Activated T-cell treated with anti-CD3 and anti-CD28 coated beads, Interleukin-2, amount 50 U/mL, for 48 hours (primary cell): ENCODE measurements at places on chromosomes 7 and 10.

DNA sequence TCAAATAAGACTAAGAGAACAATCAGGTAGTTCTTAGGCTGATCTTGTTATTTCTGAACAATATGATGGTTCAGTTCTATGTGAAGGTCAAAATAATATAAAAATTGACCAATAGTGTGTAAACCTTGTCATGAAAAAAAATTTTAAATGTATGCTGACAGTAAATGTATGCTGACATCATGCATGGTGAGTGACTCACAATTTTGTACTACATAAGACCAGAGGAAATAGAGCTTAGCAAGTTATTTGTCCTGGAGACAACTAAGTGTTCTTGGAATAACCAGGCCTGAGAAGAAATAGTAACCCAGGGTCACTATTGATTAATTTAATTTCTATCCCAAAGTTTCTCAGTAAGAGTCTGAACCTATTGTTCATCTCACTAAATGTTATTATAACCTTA is 182.2 kb upstream of the PCDH15 start:
- DNase-seq, result no peak

DNA sequence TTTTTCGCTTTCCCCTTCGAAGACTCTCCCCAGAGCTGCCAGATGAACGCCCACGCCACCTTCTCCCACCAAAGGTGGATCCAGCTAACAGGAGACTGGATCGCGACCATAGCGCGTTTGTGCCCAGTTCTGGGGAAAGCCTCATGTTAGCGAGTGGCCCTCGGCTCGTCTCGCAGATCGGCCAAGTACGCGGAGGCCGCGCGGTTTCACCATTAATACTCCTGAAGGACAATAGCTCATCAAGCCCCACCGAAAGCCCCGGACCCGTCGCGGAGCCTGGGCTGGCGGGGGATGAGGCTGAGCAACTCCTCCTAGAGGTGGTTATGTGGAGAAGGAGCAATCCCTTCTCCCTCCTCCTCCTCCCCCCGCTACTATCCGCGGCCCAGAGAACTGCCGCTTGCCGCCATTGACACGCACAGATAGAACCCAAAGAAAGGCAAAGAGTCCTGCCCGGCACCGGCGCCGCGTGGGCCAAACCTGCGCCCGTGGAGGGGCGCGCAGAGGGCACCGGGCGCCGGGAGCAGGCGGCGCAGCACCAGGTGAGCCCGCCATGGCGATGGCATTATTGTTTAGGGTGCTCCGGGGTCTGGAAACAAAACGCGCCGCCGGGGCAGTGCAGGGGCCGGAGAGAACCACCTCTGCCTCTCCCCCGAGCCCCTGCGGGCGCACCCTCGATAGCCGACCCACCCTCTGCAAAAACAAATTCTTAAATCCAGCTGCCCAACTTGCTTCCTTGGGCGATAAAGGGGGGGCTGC is at the start of gene MACROH2A2:
Gene MACROH2A2, plus strand, starts transcription at position 385 of the 756 bp plus-strand sequence. CDS start 22,813 bp downstream, outside the sequence.
- peak; percentile 55 for DNase-seq

GRCh38 chr10:73416571-73416970 is 2.7 kb upstream of the ANXA7 start:
- no peak for DNase-seq

DNA sequence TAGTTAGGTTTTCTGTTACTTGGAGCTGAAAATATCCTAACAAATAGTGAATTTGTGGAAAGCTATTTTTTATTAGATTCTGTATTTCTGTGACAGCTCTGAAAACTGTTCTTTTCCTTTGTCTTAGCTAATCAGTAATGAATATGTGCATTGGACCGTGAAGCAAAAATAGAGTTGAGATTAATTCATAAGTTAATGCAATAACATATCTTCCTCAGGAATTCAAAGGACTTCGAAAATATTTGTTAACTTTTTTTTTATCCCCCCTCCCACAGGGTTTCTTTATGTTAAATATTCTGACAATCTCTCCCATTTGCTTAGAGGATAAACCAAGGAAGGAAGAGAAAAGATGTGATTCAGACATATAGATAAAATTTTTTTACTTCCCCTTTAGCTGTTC is 101.4 kb downstream of the PODXL start:
- DNase-seq, result no peak

DNA sequence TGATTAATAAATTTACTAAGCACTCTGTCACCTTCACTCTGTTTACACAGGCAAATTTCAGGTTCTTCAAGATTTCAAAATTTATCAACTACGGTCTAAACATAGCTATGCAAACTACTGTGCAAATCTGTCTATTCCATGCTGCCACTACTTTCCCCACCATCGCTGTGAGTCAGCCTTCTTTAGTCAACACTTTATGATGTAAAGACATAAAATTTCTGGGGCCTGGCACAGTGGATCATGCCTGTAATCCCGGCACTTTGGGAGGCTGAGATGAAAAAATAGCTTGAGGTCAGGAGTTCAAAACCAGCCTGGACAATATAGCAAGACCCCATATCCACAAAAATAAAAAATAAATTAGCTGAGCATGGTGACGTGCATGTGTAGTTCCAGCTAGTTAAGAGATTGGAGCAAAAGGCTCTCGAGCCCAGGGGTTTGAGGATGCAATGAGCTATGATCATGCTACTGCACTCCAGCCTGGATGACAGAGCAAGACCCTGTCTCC is 42.6 kb downstream of the CNOT4 start:
- no peak for DNase-seq

DNA sequence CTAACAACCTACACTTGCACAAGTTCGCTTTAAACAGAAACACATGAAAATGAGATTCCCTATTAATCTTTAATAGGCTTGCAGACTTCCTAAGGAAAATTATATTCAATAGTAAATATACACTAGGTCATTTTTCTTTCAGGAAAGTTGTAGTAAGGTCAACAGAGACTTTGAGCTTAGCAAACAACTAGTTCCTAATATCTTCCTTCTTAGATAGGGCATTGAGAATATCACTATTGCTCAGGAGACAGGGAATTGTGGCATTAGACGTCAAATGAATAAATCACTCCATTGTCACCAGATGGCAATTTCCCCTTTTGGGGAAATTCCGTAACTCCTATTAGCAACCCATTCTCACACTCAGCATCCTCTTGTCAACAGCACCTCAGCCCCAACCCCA is 164.9 kb downstream of the GFRA1 start:
- no peak for DNase-seq

DNA sequence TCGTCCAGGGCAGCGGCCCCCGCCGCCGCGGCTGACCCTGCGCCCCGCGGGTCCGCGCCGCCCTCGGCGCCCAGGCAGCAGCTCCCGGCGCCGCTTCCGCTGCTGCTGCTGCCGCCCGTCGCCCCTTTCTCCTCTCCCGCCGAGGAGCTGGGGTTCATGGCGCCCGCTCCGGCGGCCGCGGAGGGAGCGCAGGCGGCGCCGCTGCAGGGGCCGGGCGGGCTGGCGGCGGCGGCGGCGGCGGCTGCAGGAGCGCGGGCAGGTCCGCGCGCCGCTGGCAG is 286 bp downstream of the DGKI start:
- DNase-seq, result no peak

- DNase-seq, result no peak
These were observed 30.9 kb downstream of the TRIM8 start for GRCh38 chr10:102675011-102675665.

DNA sequence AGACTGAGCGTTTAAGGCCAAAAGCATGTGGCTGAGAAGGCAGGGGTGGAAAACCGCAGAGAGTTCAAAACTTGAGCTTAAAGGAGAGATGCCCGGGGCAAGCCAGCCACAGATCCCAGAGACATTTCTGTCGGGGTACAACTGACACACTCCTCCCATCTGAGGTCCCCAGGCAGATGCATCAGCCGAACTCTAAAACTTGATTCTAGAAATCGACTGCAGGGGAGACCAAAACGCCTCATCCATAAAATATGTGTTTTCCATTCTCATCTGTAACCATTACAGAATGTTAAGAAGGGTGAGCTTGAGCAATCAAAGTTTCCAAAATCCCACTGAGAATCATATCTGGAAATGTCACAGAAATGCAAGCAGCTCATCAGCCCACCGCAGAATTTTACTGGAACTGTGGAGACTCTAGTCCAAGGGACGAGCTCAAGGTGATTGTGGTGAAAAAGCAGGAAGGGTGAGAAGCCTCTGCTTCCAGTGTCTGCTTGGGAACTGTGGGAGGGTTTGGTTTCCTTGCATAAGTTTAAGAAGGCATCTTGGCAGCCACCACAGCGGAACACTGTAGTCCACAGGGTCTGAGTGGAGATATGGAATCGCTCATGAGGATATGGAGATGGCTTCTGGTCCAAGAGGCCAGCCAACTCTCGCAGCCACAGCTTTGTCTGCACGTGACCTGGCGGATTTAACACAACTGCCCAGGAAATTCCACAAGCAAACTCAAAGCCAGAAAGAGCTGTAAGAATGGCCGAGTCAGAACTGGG is 249.2 kb downstream of the SFMBT2 start:
- no peak for DNase-seq

DNA sequence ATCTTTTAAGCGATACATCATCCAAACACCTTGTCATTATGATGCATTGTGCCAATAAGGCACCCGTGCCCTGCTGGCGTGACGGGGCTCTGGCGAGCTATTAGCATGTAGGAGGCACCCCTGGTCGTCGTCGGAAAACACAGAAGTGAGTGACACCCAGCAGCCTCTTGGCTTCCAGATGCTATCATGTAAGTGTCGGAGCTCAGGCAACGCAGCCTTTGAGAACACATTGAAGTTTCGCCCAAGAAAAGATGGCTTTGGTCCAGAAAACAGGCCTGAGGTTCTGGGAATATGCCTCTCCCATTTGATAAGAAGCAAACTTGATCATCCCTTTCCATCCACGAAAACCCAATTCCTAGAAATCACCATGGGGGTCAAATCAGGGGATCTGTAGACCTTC is 555.3 kb downstream of the GALNT17 start:
- no peak for DNase-seq

DNA sequence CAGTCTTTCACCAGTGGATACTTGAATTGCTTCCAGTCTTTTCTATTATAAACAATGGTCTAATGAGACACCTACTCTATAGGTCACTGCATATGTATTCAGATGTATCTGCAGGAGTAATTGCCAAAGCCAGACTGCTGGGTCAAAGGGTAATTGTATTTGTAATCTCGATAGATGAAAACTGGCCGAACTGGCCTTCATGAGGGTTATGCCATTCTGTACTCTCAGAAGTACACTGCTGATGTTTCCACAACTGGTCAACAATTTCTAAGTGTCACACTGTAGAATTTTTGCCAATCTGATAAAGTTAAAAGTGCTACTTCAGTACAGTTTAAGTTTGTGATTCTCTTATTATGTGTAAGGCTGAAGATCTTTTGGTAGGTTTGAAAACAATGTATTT is 64.6 kb downstream of the JAZF1 start:
- DNase-seq, result no peak

DNA sequence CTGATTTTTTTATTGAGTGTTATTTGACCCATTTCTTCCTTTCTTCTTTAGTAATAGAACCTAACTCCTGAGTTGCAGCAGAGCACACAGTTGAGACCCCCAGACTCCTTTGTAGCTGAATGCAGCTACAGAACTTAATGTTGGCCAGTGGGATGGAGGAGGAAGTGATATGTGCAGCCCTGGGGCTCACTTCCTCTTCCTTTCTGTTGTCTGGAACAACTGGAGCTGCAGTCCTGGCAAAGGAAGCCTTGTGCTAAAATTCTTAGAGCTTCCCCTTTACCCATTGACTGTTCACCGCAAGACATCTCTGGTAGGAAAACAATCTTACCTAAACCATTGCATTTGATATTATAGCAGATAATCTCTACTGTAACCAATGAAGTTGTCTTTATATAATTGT is 86.6 kb downstream of the ITGB8 start:
- no peak for DNase-seq

GRCh38 chr7:118352867-118353453 is 128.5 kb downstream of the ANKRD7 start:
- DNase-seq, result no peak

DNA sequence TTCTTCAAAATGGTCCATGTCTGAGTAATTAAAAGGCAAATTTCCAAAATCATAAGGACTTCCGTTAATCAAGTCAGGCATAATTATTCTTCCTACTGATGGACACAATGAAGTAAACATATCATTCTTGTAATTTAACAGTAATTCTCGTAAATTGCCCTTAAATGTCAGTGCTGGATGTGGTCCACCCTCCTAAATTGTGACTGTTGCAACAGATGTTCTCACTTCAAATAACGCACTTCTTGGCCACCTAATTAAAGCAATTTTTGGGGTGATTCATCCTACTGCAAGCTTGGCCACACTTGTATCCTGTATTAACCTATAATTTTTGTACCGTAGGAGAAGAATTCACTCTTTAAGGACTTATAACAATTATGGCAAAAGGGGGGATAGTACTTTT is 1.9 kb downstream of the COL1A2 start:
- no peak for DNase-seq

DNA sequence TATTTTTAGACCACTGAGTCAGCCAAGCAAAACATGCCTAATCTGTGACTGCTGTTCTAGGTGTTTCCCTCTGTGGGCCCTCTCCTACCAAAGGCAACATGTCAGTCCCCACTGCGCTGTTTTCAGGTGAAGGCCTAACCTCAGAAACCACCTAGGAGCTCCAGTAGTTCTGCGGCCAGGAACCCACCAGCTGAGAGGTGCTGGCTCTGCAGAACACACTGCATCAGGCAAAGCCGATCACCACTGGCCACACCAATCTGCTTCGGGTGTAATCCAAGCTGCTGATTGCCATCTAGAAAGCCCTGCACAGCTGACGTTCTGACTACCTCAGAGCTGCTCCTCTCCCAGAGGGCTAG is 14.9 kb downstream of the CAMK2G start:
- peak; percentile 63 for DNase-seq

- DNase-seq, result no peak
These were observed 57.8 kb downstream of the TCF7L2 start for GRCh38 chr10:113007821-113008220.

DNA sequence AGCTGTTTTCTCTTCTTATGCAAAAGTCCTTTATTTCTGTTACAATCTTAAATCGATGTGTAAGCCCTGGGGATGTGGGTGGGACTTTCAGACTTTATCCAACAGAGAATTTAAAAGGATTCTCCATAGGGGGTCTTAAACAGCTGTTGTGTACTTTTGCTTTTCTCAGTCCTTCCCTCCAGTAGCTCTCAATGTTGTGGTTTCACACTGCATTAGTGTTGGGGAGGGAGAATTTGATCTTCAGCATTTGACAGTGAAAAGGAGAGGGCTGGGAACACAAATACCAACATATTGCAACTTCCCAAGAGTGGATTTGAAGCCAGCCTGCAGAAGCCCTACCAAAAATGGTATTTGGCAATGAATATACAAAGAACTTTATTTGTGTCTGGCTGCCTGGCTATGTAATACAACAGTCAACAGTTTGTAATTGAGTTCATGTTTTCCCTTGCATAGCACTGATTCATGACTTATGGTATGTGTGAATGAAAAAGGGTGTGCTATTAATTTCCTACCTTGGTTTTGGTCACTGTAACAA is 80.1 kb upstream of the CAPZA2 start:
- no peak for DNase-seq
